Stimulated activated CD4-positive, alpha-beta T cell treated with anti-CD3 and anti-CD28 coated beads, Interleukin-2, amount 100 ng/mL, for 48 hours (primary cell): ENCODE measurements at places on chromosomes 2 and 18.

DNA sequence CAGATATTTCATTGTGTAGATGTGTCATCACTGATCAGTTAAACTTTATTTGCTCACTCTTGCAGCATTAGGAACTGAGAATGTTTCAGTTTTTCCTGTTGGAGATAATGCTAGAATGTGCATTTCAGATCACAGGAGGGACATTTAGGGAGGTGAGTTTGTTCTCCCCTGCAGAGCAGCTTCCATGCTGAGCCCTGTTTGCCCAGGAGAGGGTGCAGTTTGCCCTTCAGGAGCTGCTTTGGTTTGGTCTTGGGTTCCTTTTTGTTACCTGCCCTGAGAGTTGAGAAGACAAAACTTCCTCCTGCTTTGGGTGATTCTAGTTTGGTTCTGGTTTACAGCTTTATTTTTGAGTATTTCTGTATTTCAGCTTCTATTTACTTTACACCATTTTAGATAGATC lies 49.9 kb downstream of the DGKD start:
- DNase-seq, result peak; percentile 42

GRCh38 chr2:104786821-104787220 lies 67.1 kb upstream of the POU3F3 start:
- no peak for DNase-seq

DNA sequence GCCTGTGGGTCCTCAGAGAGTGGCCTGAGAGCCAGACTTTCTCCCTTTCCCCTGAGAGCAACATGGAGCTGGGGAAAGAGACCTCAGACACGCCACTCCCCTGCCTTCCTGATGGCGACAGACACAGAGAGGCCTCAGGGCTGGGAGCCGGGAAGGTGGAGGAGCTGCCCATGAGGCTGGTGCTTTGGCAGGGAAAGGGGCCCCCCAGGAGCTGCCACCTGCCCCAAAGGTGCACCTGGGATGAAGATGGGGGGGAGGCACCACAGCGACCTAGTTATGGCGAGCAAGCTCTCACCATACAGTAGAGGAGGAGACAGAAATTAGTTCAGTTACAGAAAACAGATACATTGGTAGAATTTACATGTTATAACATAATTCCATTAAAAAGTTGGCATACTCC lies 80.7 kb upstream of the PXDN start:
- DNase-seq, result no peak

- no peak for DNase-seq
Observed at GRCh38 chr18:68568364-68569155, 146.3 kb downstream of the TMX3 start.

DNA sequence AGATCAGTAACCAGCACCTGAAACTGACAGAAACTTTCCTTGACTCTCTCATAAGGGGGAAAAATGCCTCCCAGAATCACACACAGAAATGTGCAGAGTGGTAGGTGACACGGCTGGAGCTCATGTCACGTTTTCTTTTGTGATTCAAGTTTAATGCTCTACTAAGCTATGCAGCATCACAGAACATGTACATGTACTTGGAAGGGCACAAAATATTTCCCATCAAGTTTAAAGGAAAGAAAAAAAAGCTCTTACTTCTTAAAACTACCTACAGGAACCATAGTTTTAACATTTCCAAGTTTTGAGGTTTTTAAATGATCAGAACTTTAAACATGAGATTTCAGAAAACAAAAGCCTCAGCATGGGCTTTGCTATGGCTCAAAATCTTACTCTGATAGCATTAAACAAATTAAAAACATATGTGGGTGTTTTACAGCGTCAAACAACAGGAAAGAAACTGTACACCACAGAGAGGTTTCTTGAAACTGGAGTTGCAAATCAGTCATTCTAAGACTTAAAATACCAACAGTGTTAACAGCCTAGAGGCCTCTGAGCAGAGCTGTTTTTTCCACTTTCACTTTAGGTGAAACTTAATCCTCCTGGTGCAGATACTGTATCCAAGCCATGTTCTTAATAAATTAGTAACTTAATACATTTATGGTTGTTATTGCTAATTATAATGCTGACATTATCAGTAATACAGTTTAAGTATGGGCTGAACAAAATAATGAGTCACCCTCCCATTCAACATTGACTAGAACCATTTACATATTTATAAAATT lies 30.1 kb downstream of the MBP start:
- DNase-seq, result no peak

DNA sequence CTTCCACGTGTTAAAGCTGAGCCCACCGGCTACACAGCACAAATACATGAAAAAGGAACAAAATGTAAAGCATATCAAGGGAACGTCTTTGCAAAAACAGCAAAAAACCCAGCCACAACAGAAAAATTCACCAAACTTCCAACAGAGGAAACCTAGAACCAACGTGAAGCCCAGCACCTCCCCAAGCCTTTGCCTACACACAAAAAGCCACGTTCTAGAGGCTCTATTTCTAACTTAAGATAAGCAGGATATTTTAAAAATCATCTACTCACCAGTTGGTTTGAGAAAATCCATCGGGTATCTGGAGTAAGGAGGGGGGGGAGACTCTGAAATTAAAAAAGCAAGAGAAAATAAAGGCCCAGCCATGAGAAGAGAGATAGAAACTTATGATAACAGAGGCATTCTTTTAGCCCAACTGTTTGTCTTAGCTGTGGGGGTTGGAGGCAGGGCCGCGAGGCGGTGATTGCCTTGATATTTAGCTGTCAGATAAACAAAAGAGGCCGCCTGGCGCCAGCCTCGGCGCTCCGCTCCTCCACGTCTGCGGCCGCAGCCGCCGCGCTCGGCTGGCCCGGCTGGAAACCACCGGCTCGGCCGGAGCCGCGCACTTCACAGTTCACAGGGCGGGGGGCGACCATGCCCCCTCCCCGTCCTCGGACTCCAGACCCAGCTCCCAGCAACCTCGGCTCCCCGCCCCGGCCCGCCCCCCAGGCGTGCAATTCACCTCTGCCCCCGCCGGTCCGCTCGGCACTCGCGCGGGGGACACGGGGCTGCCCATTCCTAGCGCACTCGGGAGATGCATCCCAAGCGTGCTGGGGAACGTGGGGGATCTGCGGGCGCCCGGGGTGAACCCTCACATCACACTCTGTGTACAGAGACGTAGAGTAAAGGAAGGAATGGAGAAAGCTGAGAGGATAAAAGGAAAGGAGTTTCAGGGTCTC lies 2.4 kb downstream of the SMAD7 start:
- DNase-seq, result no peak

GRCh38 chr2:12081481-12082210 lies 335.2 kb downstream of the LPIN1 start:
- no peak for DNase-seq

DNA sequence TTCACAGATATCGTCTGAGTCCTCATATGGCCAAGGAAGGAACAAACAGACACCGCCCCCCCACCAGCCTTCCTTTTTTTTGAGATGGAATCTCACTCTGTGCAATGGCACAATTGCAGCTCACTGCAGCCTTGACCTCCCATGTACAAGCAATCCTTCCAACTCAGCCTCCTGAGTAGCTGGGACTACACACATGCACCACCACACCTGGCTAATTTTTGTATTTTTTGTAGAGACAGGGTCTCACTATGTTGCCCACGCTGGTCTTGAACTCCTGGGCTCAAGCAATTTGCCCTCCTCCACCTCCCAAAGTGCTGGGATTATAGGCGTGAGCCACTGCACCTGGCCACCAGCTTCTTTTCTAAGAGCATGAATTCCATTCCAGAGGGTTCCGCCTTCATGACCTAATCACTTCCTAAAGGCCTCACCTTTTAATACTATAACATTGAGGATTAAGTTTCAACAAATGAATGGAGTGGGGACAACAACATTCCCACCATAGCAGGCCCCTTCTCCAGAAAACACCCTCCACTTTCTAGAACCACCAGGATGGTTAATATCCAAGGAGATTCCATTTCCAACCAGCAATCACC lies 2.2 kb upstream of the TMBIM1 start:
- DNase-seq, result no peak

DNA sequence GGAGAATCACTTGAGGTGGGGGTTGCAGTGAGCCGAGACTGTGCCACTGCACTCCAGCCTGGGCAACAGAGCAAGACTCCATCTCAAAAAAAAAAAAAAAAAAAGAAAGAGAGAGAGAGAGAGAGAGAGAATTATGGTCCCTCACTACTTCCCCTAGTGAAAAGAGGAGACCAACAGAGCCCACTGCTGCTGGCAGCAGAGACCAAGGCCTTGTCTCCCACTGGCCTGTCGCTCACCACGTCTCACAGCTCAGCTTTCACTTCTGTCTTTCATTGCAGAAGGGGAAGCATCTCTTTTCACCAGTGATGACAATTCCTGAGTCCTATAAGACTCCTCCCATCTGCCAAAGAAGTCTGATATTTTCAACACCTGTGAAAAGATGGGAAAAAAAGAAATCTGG lies 81.3 kb downstream of the CLHC1 start:
- no peak for DNase-seq

DNA sequence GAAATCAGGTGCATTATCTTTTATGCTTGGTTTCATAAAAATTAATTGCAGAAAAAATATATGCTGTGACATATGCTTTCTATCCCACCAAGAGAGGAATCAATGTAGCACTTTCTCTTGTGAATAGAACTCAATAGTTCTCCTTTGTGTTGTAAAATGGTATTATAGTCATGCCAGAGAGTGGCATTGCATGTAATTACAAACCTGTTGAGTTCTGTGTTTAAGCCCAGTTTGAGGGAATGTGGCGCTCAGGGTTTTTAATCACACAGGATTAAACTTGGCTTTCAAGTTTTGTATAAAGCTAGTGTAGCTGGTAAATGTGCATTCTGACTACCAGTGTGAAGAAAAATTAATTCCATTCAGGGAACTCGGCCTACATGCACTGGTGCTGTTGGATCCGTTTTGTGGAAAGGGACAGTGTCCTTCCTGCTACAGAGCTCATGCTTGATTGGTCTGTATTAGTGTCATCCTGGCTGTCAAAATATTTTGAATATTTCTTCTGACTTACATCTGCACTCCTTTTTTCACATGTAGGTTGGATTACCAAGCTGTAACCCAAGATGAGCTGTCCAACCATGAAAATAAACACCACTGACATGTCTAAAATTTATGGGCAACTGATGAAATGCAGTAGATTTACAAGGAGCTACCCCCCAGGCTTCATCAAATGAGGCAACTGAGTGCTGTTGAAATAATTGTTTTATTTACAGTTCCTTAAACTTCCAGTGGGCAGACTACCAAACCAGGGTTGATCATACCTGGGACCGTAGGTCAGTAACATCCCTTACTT lies 80.3 kb downstream of the SLC4A3 start:
- DNase-seq, result no peak

DNA sequence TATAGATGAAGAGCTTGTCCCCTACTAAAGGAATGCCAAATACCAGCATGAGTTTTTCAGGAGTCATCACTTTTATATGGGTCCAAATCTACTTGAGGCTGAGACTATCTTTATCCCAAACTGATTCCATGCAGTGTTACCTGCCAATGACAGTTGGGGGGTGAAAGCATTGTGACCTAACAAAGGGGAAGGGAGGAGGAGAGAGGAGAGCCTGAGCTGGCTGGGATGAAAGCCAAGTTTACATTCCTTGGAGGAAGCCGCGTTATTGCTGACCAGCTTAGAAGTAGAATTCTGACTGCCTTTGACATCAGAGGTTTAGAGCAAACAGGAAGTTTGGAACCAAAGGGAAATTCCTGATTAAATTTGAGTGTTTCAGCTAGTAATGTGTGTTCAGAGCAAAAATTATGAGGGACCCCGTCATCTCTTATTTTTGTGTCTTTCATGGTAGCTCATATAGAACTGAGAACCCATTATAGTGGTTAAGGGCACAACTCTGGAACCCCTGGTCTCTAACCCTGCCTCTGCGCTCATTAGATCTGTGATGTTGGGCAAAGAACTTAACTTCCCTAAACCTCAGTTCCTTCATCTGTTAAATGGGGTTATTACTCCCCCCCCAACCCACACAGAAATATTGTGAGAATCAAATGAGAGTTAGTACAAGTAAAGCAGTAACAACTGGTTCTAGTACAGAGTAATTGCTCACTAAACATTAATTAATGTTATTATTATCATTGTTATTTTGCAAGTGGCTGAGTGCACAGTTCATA lies 199.3 kb upstream of the EPAS1 start:
- DNase-seq, result no peak

- DNase-seq, result no peak
Observed at GRCh38 chr2:100630473-100630977, 67.7 kb downstream of the PDCL3 start.

GRCh38 chr2:57602733-57603132 lies 443.9 kb upstream of the VRK2 start:
- no peak for DNase-seq

- no peak for DNase-seq
Observed at GRCh38 chr18:73264562-73264921, 396.8 kb upstream of the NETO1 start.

- DNase-seq, result no peak
Observed at GRCh38 chr2:40118622-40119021, 333.3 kb downstream of the SLC8A1 start.

GRCh38 chr2:46062637-46063412 lies 234.4 kb upstream of the EPAS1 start:
- peak; percentile 78 for DNase-seq

DNA sequence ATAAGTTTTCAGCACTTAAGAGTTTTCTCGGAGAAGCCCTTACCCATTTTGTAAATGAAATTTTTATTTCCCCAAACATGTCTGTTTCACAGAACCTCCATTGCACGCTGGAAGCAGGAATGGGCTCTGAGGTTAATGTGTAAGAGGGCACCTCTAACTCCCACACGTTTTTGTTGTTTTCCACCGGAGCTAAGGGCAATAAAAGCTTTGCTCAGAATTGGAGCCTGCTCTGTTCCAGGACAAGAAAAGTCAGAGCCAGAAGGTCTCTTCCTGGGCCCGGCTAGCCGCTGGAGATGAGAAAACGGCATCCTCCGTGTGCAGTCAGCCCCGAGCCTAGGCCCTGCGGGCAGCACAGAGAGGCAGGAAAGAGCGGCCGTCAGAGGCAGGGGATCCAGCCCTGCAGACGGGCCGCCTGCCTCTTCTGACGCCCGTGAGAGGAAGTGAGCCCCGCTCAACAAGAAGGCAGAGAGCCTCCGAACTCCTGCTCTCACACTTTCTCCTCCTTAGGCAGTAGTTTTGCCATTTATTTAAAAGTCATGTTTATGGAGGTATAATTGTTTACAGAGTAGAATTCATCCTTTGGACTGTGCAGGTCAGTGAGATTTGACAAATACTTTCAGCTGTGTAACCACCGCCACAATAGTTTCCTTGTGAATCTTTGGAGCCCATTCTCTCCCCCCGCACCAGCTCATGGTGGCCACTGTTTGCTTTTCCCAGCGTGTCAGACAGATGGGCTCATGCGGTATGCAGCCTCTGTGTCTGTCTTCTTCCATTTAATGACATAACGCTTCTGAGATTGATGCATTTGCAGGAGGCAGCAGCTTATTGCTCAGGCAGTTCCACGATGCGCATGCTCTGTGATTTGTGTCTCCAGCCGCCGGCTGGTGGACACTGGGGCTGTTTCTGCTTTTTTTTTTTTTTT lies 117.3 kb downstream of the GALR1 start:
- DNase-seq, result no peak

- no peak for DNase-seq
Observed at GRCh38 chr2:110105183-110105582, 10.4 kb downstream of the MALL start.

- DNase-seq, result no peak
Observed at GRCh38 chr2:226794751-226795171, 4.9 kb downstream of the IRS1 start.

- peak; percentile 74 for DNase-seq
Observed at GRCh38 chr2:8836971-8837794, at the start of gene KIDINS220. Gene KIDINS220, minus strand, starts transcription at chr2:8837613. Its CDS starts 10,520 bp downstream, at chr2:8827093.
